ENCODE measurements at places on chromosomes 6 and 20. TPM values are rescaled to one million over a fixed set of nuclear protein-coding genes. Genes with fewer than 3 reads are reported as not detected.

DNA sequence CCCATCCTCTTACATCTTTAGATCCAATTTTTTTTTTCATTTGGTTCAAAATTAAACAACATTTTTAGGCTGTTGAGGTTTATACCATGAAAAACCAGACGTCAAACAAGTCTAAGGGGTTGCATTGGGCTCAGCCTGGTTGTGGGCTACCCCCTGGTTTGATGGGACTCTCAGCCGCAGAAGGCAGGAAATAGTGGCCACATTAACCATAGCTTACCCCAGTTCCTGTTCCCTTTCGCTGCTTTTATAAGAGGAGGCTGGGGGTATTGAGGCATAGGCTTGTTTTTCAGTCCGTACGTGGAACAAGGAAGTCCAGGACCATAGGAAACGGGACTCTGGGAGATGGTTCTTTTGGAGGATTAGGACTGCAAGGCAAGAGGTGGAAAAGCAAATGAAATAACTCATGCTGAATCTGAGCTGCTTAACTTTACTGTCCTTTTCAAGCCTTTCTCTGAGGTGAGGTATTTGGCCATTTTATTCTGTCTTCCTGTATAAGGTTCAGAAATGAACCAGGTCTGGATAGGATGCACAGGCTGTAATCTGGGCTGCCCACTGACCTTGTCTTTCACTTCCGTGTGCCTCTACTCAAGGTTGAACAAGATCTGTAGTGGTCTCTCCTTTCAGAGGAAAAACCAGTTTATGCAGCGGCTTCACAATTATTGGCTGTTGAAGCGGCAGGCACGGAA is 7.7 kb downstream of the BRPF3 start:
- no peak for DNase-seq

GRCh38 chr20:45919542-45920399 is 7.8 kb upstream of the PLTP start:
- DNase-seq, result no peak

Gene CTCFL
- total RNA-seq, result not detected

- no peak for DNase-seq
These were observed 16.5 kb upstream of the RBPJL start for GRCh38 chr20:45289942-45290676.

Gene DEFB128
- not detected for total RNA-seq

GRCh38 chr6:16928387-16928786 is 167.1 kb upstream of the ATXN1 start:
- DNase-seq, result no peak

Gene KLHDC3
- total RNA-seq, result 43.7 TPM

GRCh38 chr6:22622351-22622750 is 53.0 kb downstream of the HDGFL1 start:
- no peak for DNase-seq

GRCh38 chr6:108635505-108636226 is 74.9 kb downstream of the FOXO3 start:
- no peak for DNase-seq

Gene EFCAB8
- total RNA-seq, result 0.81 TPM

Gene TAGAP
- total RNA-seq, result 2.3 TPM

Gene TMEM217
- total RNA-seq, result 0.56 TPM

Gene BMP2
- 3.2 TPM for total RNA-seq

- DNase-seq, result no peak
These were observed 11.0 kb upstream of the HINT3 start for GRCh38 chr6:125945378-125946141.

DNA sequence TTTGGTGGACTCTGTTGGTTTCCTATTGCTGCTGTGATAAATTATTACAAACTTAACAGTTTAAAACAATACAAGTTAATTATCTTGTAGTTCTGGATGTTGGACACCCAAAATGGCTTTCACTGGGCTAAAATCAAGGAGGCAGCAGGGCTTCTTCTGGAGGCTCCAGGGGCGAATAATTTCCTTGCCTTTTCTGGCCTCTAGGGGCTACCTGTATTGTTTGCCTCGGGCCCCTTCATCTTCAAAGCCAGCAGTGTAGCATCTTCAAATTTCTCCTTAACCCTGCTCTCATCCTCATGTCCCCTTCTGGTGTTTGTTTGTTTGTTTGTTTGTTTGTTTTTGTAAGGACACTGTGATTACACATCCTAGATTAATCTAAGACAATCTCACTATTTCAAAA is 60.5 kb upstream of the ANKEF1 start:
- no peak for DNase-seq

GRCh38 chr20:47821481-47822100 is 36.3 kb upstream of the SULF2 start:
- DNase-seq, result peak; percentile 72

DNA sequence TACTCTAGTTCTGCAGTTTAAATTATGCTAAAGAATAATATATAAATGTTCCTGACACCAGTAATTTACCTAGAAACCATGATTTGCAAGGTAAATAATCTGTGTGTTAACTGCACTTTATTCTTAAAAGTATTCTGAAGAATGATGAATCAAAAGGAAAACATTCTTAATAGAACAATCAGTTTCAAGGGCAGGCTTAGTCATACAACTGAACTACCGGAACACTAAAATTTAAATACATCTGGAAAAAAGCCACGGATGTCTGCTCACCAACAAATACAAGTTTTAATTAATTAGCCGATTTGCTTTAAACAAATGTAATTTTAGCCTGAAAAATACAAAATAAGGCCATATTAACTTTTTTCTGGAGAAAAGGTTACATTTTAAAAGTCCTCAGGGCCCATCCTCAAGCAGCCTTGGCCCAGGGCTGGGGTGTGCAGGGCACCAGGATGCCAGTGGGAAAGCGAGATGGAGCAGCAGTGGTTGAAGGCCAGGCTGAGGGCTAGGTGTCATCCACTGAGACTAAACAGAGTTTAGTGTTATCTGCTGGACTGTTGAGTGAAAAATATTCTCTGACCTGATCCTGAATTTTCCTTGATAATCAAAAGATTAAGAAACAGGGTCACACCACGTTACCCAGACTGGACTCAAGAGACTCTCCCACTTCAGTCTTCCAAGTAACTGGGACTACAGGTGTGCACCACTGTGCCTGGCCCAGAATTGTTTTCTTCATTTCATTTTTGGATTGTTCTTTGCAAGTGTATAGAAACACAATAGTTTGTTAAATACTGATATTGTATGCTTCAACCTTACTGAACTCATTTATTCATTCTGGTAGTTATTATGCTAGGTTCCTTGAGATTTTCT is 88.2 kb upstream of the DST start:
- no peak for DNase-seq

Gene CYP24A1
- not detected for total RNA-seq

DNA sequence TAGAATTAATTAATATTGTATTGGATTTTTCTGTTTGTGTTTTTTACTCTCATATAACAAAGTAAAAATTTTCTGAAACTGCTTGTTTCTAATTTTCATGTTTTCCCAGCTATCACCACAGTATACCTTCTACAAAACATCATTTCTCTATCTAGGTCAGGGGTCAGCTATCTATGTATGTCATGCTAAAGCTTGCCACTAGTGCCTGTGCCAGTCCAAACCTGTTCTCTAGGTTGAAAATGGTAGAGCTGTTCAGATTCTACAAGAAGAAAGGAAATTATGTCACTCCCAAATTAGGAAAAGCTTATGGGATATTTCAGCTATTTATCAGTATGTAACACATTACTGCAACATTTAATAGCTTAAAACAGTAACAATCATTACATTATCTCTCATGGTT is 5.8 kb upstream of the ME1 start:
- no peak for DNase-seq

Gene L3MBTL1
- total RNA-seq, result 7.1 TPM

GRCh38 chr6:125797886-125798444 is 7.2 kb downstream of the NCOA7 start:
- DNase-seq, result no peak

Gene BFSP1
- total RNA-seq, result 0.93 TPM
